ENCODE measurements at places on chromosomes 11 and 22. TPM values are rescaled to one million over a fixed set of nuclear protein-coding genes. Genes with fewer than 3 reads are reported as not detected.

The SCGB1C1 gene
- not detected for total RNA-seq

The ARHGEF12 gene
- total RNA-seq = 4.6 TPM

The DGCR6 gene
- 6.4 TPM for total RNA-seq

The NAV2 gene
- total RNA-seq = 4.2 TPM

The MPEG1 gene
- 5.9 TPM for total RNA-seq

The HARBI1 gene
- total RNA-seq = 9.4 TPM

The PMM1 gene
- total RNA-seq = 30.9 TPM

The NELL1 gene
- total RNA-seq = not detected

The NR1H3 gene
- total RNA-seq = 20.3 TPM

- H3K4me1 ChIP-seq = no peaks in the 10 kb centered on the region
- H3K27ac ChIP-seq = no peak overlapping the region
- no peak for DNase-seq
- no peak overlapping the region for H3K4me3 ChIP-seq
- no peaks in the 10 kb centered on the region for H3K36me3 ChIP-seq
Observed at GRCh38 chr22:49954354-49954753, 6.2 kb upstream of the PIM3 start.

DNA sequence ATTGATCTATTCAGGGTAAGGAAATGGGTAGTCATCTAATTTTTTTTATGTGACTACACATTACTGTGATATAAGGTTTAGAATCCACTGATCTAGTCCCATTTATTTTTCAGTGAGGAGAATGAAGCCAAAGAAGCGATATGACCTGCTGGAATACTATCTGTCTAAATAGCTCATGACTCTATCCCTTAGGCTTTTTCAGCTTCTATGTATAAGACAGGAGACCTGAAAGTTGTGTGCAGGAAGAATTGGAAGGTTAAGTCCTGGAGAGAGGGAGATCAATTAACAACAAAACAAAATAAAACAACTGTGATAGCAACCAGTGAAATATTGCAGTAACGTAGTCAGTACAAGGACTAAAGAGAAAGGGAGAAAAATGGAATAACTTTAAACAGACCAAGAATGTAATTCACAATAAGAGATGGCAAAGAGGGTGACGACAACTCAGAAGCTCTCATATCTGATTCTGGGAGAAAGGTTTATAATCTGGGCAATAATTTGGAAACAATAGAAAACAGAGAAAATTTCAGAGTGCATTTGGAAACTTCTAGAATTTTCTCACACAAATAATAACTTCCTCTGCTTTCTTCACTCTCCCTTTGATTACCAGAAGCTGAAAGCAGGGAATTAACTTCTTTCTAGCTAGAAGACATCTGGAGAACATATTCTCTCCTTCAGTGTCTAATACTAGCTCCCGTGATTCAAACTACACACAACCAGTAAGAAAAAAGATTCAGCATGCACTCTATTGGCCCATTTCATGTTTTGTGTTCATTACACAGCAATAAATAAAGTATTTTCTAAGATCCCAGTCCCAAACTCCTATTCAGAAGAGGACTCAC lies 19.2 kb upstream of the CASP12 start:
- DNase-seq = no peak
- H3K36me3 ChIP-seq = peaks cover 6% of the 10 kb centered on the region
- H3K27ac ChIP-seq = peak overlapping the region; percentile 93

- H3K4me1 ChIP-seq = peaks cover 28% of the 10 kb centered on the region
- peaks cover 12% of the 10 kb centered on the region for H3K27me3 ChIP-seq
- no peak overlapping the region for H3K27ac ChIP-seq
- H3K4me3 ChIP-seq = no peak overlapping the region
Observed at GRCh38 chr11:1753229-1753928, 3.0 kb upstream of the IFITM10 start.

GRCh38 chr11:73312851-73313327 lies 4.8 kb downstream of the ARHGEF17 start:
- H3K4me3 ChIP-seq = no peak overlapping the region
- H3K36me3 ChIP-seq = no peaks in the 10 kb centered on the region
- no peak overlapping the region for H3K27ac ChIP-seq
- peaks cover 2% of the 10 kb centered on the region for H3K27me3 ChIP-seq
- H3K4me1 ChIP-seq = peaks cover 13% of the 10 kb centered on the region

DNA sequence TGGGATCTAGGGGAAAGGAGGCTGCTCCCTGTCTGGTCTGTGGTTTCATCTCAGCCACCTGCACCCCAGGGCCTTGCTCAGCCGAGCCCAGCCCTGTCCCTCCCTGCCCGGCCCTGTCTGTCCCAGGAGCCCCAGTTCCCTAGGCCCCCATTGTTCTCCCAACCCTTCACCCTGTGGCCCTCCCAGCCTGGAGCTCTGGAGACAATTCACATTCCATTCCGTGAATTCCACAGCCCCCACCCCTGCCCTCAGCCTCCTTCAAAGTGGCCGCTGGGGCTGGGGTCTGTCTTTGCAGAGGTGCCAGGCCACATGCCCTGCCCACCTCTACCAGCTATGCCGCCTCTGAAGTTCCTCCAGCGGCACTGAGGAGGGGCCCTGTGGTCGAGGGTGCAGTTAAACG lies 77.9 kb upstream of the WNT11 start:
- no peaks in the 10 kb centered on the region for H3K36me3 ChIP-seq
- DNase-seq = no peak
- H3K4me1 ChIP-seq = peaks cover 28% of the 10 kb centered on the region
- no peak overlapping the region for H3K27ac ChIP-seq
- no peaks in the 10 kb centered on the region for H3K27me3 ChIP-seq

DNA sequence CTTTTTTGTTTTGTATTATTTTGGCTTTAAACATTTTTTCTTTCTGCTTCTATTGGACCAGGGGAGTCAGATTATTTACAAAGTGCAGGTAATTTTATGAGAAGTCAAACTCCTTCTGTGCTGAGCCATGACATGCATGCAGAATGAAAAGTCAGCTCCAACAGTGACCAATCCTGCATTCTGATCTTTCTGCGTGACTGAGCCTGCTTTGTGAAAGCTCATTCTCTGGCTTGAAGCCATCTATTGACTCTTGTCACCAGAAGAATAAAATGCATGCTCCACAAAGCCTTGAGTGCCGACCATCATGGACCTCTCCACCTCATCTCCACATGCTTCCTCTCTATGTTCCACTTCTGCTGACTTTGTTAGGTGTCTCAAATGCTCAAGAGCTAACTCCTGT lies 50.2 kb downstream of the MIAT start:
- no peak overlapping the region for H3K27ac ChIP-seq
- no peaks in the 10 kb centered on the region for H3K27me3 ChIP-seq
- H3K4me1 ChIP-seq = peaks cover 67% of the 10 kb centered on the region

DNA sequence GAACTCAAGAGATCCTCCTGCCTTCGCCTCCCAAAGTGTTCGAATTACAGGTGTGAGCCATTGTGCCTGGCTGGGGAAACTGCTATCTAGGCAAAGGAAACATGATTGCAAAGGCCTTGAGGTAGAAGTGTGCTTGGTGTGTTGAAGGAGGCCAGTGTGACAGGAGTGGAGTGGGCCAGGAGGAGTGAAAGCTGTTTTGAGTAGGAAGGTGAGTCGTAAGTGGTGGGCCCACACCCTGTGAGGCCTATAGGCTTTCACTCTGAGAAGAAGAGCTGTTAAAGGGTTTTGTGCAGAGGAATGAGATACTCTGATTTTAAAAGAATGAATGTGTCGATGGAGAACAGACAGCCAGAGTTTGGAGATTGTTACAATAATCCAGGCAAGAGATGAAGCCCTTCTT lies 43.4 kb downstream of the WEE1 start:
- peaks cover 18% of the 10 kb centered on the region for H3K4me1 ChIP-seq
- no peaks in the 10 kb centered on the region for H3K36me3 ChIP-seq
- no peak for DNase-seq
- H3K27ac ChIP-seq = no peak overlapping the region
- no peaks in the 10 kb centered on the region for H3K27me3 ChIP-seq

DNA sequence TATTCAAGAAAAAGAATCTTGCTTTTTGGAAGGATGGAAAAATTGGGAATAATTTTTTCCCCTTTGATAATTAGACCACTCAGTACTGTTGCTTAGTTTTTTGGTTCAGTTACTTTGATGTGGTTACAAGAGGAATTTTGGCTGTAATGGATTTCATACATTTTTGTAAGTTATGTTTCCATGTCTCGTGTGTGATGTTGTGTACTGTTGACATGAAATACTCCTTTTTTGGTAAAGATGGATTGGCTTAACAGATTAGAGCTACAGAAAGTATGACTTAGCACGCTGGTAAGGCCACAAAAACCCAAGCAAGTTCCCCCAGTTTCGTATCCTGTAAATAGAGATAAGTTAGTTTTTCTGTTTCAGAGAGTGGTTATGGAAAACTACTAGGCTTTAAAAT lies 11.9 kb downstream of the TBCEL start:
- H3K4me1 ChIP-seq = peaks cover 16% of the 10 kb centered on the region
- no peak for DNase-seq
- no peaks in the 10 kb centered on the region for H3K36me3 ChIP-seq
- no peak overlapping the region for H3K27ac ChIP-seq
- no peak overlapping the region for H3K4me3 ChIP-seq

- peaks cover 10% of the 10 kb centered on the region for H3K36me3 ChIP-seq
- no peak overlapping the region for H3K4me3 ChIP-seq
Observed at GRCh38 chr11:108743851-108744250, 79.0 kb downstream of the DDX10 start.

DNA sequence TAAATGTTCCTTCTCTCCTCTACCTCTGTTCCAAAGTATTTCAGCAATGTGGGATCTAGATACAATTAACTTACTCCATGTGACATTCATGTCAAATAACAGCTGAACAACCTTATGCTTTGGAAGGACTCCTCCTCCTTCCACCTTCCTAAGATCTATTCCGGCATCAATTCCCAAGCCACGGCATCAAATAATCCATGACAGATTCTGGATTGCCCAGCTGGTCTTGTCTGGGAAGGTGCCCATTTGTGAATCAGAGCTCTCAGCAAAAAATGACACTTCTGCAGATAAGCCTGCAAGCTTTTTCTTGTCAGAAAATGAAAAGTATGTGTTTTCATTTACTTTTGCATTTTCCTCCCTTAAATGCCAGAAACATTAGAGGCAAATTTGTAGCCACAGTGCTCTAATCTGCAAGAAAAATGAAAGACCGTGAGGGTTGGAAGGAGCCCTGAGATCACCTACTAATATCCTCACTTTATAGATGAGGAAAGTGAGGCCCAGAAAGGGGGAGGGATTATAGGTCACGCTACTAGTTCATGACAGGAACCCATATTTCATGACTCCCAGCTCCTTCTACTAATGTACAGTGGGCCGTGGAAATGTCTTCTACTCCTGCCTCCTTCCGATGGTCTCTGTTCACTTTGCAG lies 124.0 kb downstream of the ME3 start:
- H3K4me1 ChIP-seq = peaks cover 2% of the 10 kb centered on the region
- no peak overlapping the region for H3K4me3 ChIP-seq
- H3K27ac ChIP-seq = no peak overlapping the region
- no peaks in the 10 kb centered on the region for H3K36me3 ChIP-seq

DNA sequence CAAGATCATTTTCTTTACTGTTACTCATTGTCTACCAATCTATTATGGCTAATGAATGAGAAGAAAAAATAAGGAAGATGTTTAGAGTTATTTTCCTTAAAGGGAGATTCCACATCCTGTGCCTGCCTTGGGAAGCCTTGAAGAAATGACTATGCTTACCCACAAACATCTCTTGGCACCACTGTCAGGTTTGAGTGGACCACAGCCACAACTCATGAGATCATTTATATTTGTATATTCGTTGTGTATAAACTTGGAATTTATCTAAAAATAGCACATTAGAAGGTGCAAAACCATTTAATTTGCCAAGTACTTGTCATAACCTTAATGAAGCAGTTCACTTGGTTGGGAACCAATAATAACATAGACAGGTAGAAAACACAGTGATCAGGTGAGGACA lies 740.8 kb downstream of the DLG2 start:
- no peak overlapping the region for H3K4me3 ChIP-seq
- H3K4me1 ChIP-seq = no peaks in the 10 kb centered on the region
- no peaks in the 10 kb centered on the region for H3K27me3 ChIP-seq
- H3K36me3 ChIP-seq = no peaks in the 10 kb centered on the region
- H3K27ac ChIP-seq = no peak overlapping the region

- H3K36me3 ChIP-seq = no peaks in the 10 kb centered on the region
- no peak overlapping the region for H3K4me3 ChIP-seq
- no peak for DNase-seq
- peak overlapping the region; percentile 80 for H3K27ac ChIP-seq
- no peaks in the 10 kb centered on the region for H3K27me3 ChIP-seq
Observed at GRCh38 chr11:117199916-117200812, 994 bp downstream of the TAGLN start.

DNA sequence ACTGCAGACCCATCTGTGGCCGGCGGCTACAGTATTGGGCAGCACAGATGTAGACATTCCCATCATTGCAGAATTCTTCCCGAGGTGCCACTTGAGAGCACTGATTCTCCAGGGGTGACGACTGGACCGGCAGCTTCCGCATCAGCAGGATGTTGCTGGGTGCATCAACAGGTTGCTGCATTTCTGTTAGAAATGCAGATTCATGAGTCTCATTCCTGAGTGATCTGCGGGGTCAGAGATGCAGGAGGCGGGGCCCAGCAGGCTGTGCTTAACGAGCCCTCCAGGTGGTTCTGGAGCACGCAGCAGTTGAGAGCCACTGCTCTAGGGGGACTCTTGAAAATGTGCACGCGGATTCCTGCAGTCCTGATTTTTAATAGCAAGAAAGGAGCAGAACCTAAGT lies 321.8 kb downstream of the TBC1D22A start:
- H3K36me3 ChIP-seq = peaks cover 6% of the 10 kb centered on the region
- DNase-seq = no peak

DNA sequence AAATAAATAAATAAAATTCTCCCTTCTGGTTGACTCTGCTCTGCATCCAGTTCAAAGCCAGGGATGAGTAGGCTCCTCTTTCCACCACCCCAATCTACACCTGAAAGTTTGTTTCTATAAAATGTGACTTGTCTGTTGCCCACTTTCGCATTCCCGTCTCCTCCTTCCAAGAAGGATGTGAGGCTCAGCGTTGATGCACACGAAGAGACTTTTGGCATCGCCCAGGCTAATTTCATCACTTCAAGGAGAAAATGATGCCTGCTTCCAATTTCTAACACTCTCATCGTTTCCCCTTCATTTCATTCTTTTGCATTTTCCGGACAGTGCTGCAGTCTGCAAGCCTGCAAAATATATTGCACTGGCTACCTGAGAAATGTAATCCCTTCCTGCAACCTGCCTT lies 3.9 kb downstream of the MPPED1 start:
- H3K36me3 ChIP-seq = no peaks in the 10 kb centered on the region
- no peak overlapping the region for H3K27ac ChIP-seq
- H3K27me3 ChIP-seq = peaks cover 33% of the 10 kb centered on the region
- H3K4me3 ChIP-seq = no peak overlapping the region

- DNase-seq = no peak
- no peaks in the 10 kb centered on the region for H3K27me3 ChIP-seq
- H3K36me3 ChIP-seq = no peaks in the 10 kb centered on the region
Observed at GRCh38 chr22:48670731-48671130, 1156.9 kb downstream of the BRD1 start.

- no peaks in the 10 kb centered on the region for H3K27me3 ChIP-seq
- peak overlapping the region; percentile 80 for H3K4me3 ChIP-seq
- H3K36me3 ChIP-seq = no peaks in the 10 kb centered on the region
- H3K27ac ChIP-seq = peak overlapping the region; percentile 96
Observed at GRCh38 chr11:65381716-65382032, 772 bp downstream of the SLC25A45 start.
